ENCODE measurements at places on chromosomes 1 and 21.

GRCh38 chr1:41362357-41362721 lies 1.1 kb downstream of the FOXO6 start:
- no peak for DNase-seq

DNA sequence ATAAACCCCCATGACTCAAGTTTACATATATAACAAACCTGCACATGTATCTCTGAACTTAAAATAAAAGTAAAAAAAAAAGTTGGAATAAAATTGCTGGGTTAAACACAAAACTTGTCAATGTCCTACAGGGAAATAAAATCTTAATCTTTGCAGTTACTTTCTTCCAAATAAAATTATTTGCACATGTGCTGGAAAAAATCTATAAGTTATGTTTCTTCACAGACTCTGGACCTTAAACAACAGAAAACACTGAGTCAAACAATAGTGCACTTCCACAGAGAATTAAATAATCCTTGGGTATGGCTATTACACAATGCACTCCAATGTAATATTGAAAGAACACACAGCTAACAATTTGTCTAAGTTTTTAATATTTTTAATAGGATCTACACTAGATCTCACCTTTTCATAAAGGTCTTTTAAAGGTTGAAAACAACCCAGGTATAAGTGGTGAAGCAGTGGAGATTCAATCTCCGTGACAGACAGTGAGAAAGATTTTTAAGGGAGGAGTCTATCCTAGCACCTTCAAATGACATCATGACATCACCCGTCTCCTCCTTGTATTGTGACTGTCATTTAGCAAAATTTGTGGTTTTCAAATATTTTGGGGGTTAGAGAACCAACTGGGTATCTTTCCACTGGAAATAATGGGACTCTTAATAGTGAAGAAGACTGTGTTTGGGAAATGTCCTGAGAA lies 25.2 kb upstream of the FGGY start:
- DNase-seq: no peak

DNA sequence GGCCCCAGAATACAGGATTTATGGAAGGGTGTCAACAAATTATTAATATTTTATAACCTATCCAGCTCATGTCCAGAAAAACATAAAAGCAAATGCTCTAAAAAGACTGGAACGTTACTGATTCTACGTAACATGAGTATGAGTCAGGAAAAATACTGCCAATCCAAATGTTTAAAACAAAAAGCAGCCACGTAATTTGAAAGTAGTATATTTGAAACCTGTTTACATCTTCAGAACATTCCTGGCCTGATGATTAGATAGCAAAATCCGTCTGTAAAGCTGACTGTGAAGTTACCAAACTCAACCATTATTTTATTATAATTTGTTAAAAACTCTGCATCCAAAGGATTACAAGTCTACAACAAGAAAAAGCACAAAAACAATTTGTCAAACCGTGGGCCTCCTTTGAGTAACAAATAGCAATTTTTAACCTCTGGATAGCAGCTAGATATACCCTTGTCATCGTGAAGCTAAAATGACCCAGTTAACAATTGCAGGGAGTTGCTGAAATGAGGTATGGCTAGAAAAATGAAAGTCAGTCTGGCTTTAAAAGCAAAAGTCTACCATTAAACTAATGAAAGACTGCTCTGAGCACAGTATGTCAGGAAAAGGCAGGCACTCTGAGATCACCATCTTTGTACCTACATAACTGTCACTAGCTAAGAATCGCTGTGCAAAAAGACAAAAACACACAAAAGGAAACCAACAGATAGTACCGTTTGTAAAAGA lies 1.2 kb downstream of the UBR4 start:
- DNase-seq: no peak

DNA sequence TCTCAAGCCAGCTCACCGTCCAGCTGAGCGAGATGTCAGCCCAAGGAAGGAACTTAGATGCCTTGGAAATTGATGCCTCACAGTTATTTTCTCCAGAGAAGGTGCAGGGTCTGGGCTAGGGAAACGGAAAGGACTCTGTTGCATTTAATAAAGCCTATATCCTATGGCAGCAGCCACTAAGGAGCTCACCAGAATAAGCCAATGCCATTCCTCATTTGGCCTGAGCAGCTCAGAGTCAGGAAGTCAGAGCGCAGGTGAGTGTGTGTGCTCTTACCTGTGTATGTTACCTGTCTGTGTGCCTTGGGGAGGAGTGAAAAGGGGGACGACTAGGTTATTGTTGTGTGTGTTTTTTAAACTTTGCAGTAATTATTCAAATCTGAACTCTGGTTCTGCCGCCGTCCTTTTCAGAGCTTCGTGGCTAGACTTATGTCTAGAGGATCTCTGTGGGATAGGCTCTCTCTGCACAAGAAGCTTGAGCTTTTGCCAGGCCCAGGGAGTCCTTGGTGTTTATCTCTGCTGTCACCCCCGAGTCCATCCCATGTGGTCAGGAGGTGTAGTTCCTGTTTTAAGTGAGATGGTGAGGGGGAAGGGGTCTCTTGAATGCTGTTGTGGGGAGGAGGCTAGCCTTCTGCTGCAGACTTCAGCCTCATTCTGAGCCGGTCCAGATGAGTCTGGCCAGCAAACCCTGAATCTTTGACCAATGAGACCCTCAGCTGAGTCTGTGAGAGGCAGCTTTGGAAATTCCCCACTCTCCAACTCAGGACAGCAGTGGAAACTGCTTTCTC lies 2.4 kb downstream of the TMCC2 start:
- no peak for DNase-seq

DNA sequence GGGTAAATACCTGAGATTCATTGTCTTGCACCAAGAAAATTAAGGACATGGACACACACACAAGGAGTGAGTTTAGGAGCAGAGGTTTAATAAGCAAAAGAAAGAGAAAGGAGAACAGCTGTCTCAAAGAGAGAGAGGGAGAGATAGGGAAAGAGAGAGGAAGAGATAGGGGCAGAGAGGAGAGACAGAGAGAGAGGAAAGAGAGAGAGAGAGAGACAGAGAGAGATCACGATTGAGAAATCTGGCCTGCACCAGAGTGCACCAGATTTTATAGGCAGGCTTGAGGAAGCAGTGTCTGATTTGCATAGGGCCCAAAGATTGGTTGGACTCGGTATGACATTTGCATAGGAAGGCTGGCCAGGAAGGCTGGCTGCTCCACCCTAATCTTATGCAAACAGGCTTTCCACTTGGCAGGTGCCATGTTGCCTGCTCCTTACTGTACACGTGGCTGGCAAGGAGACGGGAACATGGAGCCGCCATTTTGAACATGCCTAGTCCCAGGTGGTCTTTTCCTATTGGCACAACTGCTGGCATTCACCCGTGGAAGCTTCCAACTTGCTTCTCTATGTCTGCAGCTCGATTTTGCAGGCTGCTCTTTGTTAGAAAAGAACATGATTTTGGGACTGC lies 419.9 kb downstream of the ZP4 start:
- no peak for DNase-seq

DNA sequence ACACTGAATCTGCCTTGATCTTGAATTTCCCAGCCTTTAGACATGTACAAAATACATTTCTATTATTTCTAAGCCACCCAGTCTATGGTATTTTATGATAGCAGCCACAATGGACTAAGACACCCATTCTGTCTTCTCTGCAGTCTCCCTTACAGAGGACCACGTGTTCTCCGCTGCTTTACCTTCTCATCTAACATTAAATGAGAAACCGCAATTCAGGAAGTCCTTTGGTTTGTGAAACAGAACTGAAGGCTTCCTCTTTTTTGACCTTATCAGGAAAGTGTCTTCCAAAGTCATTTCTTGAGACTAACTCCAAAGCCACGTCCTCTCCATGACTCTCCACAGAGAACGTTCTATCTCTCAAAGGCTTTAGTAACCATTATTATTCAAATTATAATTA lies 560.1 kb downstream of the OMA1 start:
- no peak for DNase-seq

DNA sequence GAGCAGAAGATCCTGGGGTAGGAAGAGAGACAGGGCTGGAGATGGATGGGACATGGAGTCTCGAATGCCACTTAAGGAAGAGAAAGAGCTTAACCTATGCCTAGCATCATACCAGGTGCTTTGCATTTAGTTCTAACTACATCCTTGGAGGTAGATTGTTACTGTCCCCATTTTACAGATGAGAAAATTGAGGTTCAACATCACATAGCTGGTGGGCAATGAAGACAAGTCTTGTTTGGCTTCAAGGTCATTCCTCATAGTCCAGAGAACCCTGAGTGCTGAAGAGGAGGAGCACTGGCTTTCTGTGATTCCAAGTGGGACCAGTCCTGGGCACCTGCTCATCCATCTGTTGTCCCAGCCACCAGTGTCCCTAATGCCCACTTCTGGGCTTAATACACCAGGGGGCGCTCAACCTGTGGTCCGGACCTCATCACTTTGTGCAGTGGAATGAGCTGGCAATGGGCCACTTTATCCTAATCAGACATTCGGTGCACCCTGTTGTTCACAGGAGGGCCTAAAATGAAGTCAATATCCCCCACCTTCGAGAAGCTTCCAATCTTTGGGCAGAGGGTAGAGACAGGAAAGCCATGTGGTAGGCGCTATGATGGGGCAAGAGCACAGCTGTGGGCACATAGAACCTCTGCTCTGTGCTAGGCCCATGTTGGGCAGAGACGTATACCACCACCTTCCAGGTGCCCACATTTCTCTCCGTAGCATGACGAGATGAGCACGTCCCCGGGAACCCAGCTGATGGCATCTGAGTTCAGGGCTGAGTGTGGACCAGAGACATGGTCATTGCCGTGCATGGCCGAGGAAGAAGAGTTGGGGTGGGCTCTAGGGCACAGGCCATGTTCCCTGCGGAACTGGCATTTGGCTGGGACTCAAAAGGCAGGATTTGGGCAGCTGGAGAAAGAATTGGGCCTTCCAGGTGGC lies 9.2 kb downstream of the RPS6KA1 start:
- no peak for DNase-seq

DNA sequence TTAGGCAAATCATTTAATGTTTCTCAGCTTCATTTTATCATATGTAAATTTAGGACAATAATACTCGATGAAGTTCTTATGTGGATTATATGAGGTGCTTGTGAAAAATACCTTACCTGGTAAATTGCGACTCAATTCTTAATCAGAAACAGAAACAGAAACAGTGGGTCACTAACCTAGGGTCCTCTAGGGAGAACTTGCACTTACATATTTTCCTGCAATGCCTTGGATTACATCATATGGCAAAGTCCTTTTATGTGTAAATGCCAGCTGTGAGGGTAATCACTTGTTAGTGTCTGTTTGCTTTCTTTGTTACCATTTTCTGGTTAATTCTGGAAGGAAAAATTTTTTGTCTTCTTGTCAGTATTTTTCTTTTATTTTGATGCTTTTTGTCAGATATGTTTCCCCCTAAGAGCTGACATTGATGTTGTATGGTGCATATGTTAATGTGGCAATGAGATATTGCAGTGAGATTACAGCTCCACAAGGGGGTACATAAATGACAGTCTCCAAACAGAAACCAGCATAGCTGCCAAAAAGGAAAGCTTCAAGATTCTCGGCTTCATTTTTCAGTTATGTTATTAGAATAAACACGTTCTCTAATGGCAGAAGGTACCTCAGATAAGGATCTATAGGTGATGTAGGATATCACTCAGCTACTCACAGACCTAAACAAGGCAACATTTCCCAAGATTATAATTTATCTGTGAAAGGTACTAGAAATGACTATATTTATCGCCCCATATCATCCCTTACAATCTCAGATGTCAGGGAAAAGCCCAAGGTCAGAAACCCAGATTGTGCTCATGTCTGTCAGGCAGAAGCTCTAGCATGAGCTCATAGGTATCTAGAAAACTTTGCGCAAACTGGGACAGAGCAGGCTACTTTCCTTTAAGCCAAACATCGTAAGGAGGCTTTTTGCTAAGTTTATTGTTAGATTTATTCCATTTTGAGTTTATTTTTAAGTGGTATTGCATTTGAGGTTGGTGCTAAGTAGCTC lies 119.9 kb downstream of the FASLG start:
- no peak for DNase-seq

DNA sequence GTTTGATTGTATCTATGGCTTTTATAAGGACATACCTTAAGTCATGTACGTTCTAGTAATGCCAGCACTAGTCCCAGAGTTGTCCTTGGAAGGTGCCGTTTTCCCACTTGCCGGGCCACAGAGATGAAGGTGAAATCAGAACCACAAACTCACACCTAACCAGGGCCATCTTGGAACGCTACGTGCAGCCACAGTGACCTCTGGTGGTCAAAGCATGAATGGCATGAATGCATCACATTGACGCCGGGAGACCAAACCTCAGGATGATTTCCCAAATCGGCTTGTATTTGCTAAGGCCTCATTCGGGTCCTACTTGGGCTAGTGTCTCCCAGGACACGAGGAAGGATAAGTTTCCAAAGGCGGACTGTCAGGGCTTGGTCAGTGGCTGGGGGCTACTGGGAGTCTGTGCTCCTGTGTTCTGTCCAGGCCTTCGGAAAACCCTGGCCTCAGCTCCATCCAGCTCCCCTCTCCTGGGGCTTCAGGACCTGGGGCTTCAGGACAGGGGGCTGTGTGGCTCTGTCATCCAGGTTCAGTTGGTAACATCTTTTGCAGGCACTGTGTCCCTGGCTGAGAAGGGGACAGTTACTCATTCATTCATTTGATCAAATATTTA lies 260.5 kb downstream of the PRDM2 start:
- DNase-seq: peak; percentile 11

- no peak for DNase-seq
Measured at GRCh38 chr1:12296016-12296415, 66.2 kb downstream of the VPS13D start.

DNA sequence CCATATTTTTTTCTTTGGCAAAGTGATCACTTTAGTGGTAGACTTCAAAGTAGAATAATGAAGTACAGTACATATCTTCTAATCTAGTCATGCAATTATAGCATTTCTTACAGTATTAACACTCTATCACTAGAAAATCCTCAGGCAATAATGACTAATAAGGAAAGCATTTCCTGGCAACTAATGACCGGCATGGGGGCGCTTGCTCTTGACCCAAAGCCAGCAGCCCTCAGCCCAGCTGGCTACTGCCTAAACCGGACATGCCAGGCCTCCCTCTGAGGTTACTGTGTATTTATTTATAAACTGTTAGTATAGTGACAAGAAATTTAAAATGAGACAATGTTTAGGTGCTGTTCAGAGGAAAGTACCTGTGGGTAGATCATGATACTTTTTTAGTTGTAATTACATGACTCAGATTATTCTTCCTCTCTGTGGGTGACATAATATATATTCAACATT lies 633.8 kb downstream of the PTPRC start:
- DNase-seq: peak; percentile 73

- no peak for DNase-seq
Measured at GRCh38 chr1:210646258-210646616, 317.5 kb downstream of the HHAT start.

DNA sequence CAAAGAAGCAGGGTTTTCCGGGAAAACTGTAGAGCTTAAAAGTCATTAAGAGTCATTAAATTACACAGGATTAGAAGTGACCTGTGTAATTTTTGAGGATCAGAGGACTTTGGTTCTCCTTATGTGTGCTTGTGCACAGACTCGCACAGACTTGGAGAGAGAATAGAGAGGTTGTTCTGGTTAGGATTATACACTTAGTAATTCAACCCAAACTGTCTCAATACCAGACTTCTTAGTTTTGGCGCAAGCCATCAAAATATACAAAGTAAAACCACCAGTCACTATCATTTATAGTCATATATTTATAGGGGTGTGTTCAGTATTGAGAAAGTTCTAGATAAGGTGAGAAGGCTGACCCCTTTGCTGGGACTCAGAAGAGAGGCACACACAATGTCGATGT lies 112.3 kb downstream of the HLX start:
- no peak for DNase-seq

GRCh38 chr1:19698181-19698580 lies 33.5 kb downstream of the HTR6 start:
- no peak for DNase-seq

GRCh38 chr1:54619749-54620148 lies 3.6 kb downstream of the FAM151A start:
- no peak for DNase-seq

All from GM04503 (cell line).